Panc1 (cell line): ENCODE measurements at places on chromosomes 2 and 18. TPM values are rescaled to one million over a fixed set of nuclear protein-coding genes. Genes with fewer than 3 reads are reported as not detected.

DNA sequence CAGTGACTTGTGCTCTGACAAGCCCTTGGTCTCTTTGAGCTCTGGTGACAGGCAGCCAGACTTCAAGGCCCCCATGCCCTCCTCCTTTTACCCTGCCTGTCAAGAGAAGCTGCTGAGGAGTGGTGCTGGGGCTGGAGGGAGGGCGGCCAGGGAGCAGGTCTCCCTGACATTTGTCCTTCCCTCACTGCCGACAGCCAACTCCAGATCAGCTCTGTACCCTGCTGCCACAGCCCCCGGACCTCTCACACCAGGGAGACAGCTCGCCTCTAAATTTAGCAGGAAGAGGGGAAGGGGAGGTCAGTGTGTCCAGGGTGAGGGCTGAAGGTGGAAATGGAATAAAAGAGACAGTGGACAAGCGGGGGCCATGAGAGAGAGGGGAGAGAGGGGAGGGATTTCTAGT is 155.8 kb downstream of the TDRD15 start:
- H3K27ac ChIP-seq, result no peak overlapping the region
- H3K36me3 ChIP-seq, result no peaks in the 10 kb centered on the region
- no peak for DNase-seq
- H3K27me3 ChIP-seq, result no peaks in the 10 kb centered on the region; the same call in 1 of the 2 replicates
- H3K4me3 ChIP-seq, result no peak overlapping the region

- no peaks in the 10 kb centered on the region for H3K36me3 ChIP-seq
- no peaks in the 10 kb centered on the region for H3K27me3 ChIP-seq
- no peak for DNase-seq
- H3K4me3 ChIP-seq, result peak within 1 kb of the TSS; percentile 42
- H3K27ac ChIP-seq, result no peak within 1 kb of the TSS
Measured at GRCh38 chr2:112138159-112139032, at the start of gene FBLN7. FBLN7 (plus strand) TSS chr2:112138385; CDS start chr2:112138656, 271 bp downstream.

DNA sequence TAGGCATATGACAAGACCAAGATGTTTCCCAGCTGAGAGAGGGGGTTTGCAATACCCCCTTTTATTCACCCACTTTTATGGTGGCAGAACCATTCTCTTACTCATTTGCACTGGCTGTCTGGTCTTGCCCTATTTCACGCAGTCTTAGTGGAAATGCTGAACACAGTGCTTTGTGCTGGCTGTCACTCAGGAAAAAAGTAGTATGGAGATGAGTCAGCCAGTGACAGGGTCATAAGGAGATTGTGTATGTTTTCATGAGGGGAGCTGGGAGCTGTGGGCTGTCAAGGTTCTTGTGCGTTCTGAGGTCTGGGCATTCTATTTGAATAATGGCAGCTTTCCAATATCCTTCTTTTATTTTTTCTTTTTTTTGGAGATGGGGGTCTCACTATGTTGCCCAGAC is 10.9 kb upstream of the CNRIP1 start:
- H3K27ac ChIP-seq, result no peak overlapping the region
- no peak overlapping the region for H3K4me3 ChIP-seq
- no peak for DNase-seq
- H3K36me3 ChIP-seq, result no peaks in the 10 kb centered on the region
- H3K27me3 ChIP-seq, result peaks cover 7% of the 10 kb centered on the region; the same call in 1 of the 2 replicates
- no peaks in the 10 kb centered on the region for H3K4me1 ChIP-seq

- H3K27ac ChIP-seq, result no peak overlapping the region
- no peaks in the 10 kb centered on the region for H3K36me3 ChIP-seq
- H3K27me3 ChIP-seq, result no peaks in the 10 kb centered on the region
- peaks cover 3% of the 10 kb centered on the region for H3K4me1 ChIP-seq
- DNase-seq, result no peak
Measured at GRCh38 chr2:71562518-71562917, 109.2 kb downstream of the DYSF start.

- no peak overlapping the region for H3K4me3 ChIP-seq
- H3K4me1 ChIP-seq, result peaks cover 20% of the 10 kb centered on the region
- H3K27me3 ChIP-seq, result no peaks in the 10 kb centered on the region
- H3K27ac ChIP-seq, result no peak overlapping the region
Measured at GRCh38 chr2:172552547-172553291, 3.2 kb upstream of the PDK1 start.

GRCh38 chr2:220336771-220337170 is 709.3 kb downstream of the SLC4A3 start:
- no peak overlapping the region for H3K27ac ChIP-seq
- no peaks in the 10 kb centered on the region for H3K27me3 ChIP-seq
- no peaks in the 10 kb centered on the region for H3K36me3 ChIP-seq
- H3K4me1 ChIP-seq, result no peaks in the 10 kb centered on the region

- no peaks in the 10 kb centered on the region for H3K36me3 ChIP-seq
- DNase-seq, result no peak
- no peaks in the 10 kb centered on the region for H3K4me1 ChIP-seq
- H3K27me3 ChIP-seq, result no peaks in the 10 kb centered on the region
- H3K4me3 ChIP-seq, result no peak overlapping the region
- H3K27ac ChIP-seq, result no peak overlapping the region
Measured at GRCh38 chr2:62038975-62039771, 133.7 kb downstream of the COMMD1 start.

GRCh38 chr2:85972355-85972754 is 83.6 kb upstream of the ST3GAL5 start:
- no peak for DNase-seq
- no peaks in the 10 kb centered on the region for H3K36me3 ChIP-seq
- no peaks in the 10 kb centered on the region for H3K4me1 ChIP-seq
- no peak overlapping the region for H3K27ac ChIP-seq

NOSTRIN gene
- not detected for total RNA-seq

TUBA3E gene
- not detected for total RNA-seq

RGPD5 gene
- 97.9 TPM for total RNA-seq

CEBPZOS gene
- 49.3 TPM for total RNA-seq

DLX2 gene
- total RNA-seq, result 4.4 TPM

MAP2 gene
- total RNA-seq, result 44.9 TPM

GAL3ST2 gene
- 1.6 TPM for total RNA-seq
